ENCODE measurements at places on chromosomes 12 and 14. TPM values are rescaled to one million over a fixed set of nuclear protein-coding genes. Genes with fewer than 3 reads are reported as not detected.
A peak's percentile ranks its signal among the peaks of the same experiment; 100 is the strongest.

DNA sequence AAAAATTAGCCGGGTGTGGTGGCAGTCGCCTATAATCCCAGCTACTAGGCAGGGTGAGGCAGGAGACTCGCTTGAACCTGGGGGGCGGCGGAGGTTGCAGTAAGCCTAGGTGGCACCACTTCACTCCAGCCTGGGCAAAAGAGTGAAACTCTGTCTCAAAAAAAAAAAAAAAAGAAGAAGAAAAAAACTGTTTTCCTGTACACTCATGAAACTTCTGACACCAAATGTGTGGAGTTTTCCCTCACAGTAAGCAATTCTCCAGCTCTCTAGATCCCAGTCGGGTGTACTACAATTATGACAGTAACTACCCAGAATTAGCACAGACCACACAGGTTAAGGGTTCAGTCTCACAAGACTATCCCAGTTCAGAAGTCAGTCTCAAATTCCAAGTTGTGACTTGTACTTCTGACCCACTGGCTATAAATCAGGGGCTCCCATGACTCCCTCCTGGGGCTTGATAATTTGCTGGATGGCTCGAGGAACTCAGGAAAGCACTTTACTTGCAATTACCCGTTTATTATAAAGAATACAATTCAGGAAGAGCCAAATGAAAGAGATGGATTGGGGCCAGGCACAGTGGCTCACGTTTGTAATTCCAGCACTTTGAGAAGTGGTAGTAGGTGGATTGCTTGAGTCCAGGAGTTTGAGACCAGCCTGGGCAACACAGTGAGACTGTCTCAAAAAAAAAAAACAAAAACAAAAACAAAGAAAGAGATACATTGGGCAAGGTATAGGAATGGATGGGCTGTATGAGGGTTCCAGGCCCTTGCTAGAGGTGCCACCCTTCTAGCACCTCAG lies 12.4 kb upstream of the ARF6 start:
- H3K27me3 ChIP-seq, result no peaks in the 10 kb centered on the region
- DNase-seq, result no peak
- H3K4me3 ChIP-seq, result no peak overlapping the region
- no peaks in the 10 kb centered on the region for H3K36me3 ChIP-seq

- no peaks in the 10 kb centered on the region for H3K36me3 ChIP-seq
Measured at GRCh38 chr12:117284140-117284539, 77.3 kb downstream of the NOS1 start.

- no peak overlapping the region for H3K4me3 ChIP-seq
- DNase-seq, result no peak
- no peaks in the 10 kb centered on the region for H3K27me3 ChIP-seq
- no peaks in the 10 kb centered on the region for H3K4me1 ChIP-seq
- H3K36me3 ChIP-seq, result no peaks in the 10 kb centered on the region
Measured at GRCh38 chr12:78651755-78652154, 212.8 kb upstream of the SYT1 start.

DNA sequence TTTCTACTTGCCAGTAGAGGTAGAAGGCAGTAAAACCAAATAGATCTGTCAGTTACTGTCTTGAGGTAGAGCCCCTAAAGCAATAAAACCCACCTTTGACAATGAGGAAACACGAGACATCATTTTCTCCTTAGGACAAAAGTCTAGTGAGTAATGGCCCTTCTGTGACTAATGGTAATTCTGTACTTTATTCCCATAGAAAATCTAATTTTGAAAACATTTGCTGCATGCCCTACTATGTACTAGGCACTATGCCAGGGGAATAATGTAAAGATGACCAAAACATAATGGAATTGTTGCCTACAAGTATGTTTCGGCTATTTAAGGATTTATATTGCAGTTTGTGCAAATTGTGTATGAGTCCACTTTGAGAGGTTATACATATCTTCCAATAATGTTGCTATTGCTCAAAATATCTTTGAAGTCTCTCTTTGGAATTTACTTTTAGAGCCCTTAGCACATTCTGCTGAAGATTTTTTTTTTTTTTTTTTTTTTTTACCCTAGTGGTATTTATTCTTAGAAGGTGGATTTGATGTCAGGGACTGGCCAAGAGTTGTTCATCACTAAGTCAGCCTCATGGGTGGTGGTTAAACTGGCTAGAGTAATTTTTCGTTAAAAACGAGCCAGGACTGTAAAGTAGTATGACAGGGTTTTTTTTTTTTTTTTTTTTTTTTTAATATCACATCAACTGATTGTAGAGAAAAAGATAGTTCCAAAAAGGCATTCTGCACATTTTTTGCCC lies 109.7 kb downstream of the CRADD start:
- H3K27ac ChIP-seq, result peak overlapping the region; percentile 82
- peaks cover 25% of the 10 kb centered on the region for H3K4me1 ChIP-seq
- no peaks in the 10 kb centered on the region for H3K27me3 ChIP-seq
- H3K4me3 ChIP-seq, result no peak overlapping the region
- H3K36me3 ChIP-seq, result no peaks in the 10 kb centered on the region

GRCh38 chr12:8913702-8914032 lies 642 bp upstream of the PHC1 start:
- H3K4me3 ChIP-seq, result no peak overlapping the region
- no peak for DNase-seq
- H3K36me3 ChIP-seq, result no peaks in the 10 kb centered on the region
- peak overlapping the region; percentile 86 for H3K27ac ChIP-seq
- H3K4me1 ChIP-seq, result peaks cover 19% of the 10 kb centered on the region

The TMEM52B gene
- total RNA-seq, result not detected

GRCh38 chr12:98352835-98353234 lies 162.6 kb upstream of the TMPO start:
- no peaks in the 10 kb centered on the region for H3K36me3 ChIP-seq
- DNase-seq, result no peak
- no peaks in the 10 kb centered on the region for H3K4me1 ChIP-seq

GRCh38 chr12:27095346-27095745 lies 13.0 kb upstream of the C12orf71 start:
- H3K4me1 ChIP-seq, result no peaks in the 10 kb centered on the region
- H3K36me3 ChIP-seq, result no peaks in the 10 kb centered on the region
- no peak overlapping the region for H3K27ac ChIP-seq
- DNase-seq, result no peak

The GZMB gene
- total RNA-seq, result not detected

The WNK1 gene
- 211 TPM for total RNA-seq

The SLC6A15 gene
- total RNA-seq, result 1.3 TPM

- no peaks in the 10 kb centered on the region for H3K4me1 ChIP-seq
- no peak overlapping the region for H3K27ac ChIP-seq
- no peaks in the 10 kb centered on the region for H3K27me3 ChIP-seq
- no peak overlapping the region for H3K4me3 ChIP-seq
- no peak for DNase-seq
- no peaks in the 10 kb centered on the region for H3K36me3 ChIP-seq
Measured at GRCh38 chr14:76715511-76716081, 45.7 kb upstream of the VASH1 start.

The CLEC4D gene
- total RNA-seq, result not detected

DNA sequence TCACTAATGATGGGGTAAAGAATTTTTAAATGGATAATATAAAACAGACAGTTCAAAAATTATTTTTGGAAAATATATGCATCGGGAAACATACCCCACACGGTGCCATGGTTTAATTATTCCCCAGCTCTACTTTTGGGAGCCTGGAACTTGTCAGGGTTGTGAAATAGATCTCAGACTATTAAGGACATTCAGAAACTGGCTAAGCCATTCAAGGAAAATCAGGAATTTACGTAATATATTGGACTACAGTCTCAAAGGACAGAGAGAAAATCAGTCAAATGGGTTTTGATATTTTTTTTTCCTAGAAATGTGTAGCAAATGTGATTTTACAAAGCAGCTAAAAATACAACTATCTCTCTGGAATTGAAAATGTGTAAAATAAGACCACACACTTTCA lies 57.6 kb upstream of the MON2 start:
- no peak overlapping the region for H3K4me3 ChIP-seq
- H3K4me1 ChIP-seq, result no peaks in the 10 kb centered on the region
- no peak for DNase-seq
- peaks cover 4% of the 10 kb centered on the region for H3K36me3 ChIP-seq
